ENCODE measurements at places on chromosomes 6 and 20. TPM values are rescaled to one million over a fixed set of nuclear protein-coding genes. Genes with fewer than 3 reads are reported as not detected.
A peak's percentile ranks its signal among the peaks of the same experiment; 100 is the strongest.

GRCh38 chr20:43583982-43584432 lies 6.7 kb upstream of the IFT52 start:
- no peak overlapping the region for H3K4me3 ChIP-seq
- no peak for DNase-seq
- H3K36me3 ChIP-seq, result no peaks in the 10 kb centered on the region

The ETV7 gene
- total RNA-seq, result 21.9 TPM

DNA sequence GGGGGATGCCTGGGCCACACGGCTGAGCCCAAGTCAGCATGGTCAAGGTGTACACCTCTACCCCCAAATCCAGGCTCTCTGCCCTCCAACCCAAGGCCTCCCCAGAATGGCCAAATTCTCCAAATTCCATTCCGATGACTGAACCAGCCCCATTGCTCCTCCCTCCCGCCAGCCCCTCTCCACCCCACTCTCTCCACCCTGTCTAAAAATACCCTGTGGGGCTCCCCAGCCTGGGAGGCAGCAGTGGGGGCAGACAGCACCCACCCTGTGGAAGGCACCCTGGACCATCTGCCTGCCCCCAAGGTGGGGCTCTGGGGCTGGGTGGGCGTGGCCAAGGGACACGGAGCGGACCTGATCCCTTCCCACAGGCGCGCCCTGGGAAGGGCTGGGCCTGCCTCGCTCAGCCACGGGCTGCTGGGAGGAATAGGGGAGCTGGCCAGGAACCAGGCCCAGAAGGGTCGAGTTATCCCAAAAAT lies 11.4 kb downstream of the TEAD3 start:
- H3K36me3 ChIP-seq, result no peaks in the 10 kb centered on the region
- DNase-seq, result no peak
- no peak overlapping the region for H3K4me3 ChIP-seq

DNA sequence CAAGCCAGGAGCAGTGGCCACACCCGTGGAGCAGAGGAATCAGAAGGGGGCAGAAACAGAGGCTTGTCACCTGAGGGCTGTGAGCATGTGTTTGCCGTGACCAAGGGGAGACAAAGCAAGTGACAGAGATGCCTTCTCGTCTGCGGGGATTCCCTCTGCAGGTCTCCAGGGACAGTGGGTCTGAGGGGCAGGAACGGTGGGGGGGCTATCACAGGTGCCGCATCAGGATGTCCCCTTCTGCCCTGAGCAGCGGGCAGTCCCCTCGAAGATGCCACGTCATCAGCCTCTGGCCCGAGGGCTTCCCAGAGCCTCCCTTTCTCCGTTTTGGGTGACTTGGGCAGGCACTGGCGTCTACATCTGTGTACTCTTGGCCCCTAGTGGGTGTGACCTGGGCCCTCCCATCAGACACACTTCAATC lies 338.7 kb downstream of the PREX1 start:
- no peaks in the 10 kb centered on the region for H3K36me3 ChIP-seq
- no peaks in the 10 kb centered on the region for H3K4me1 ChIP-seq
- no peak overlapping the region for H3K4me3 ChIP-seq
- no peak overlapping the region for H3K27ac ChIP-seq
- DNase-seq, result no peak
- peaks cover 21% of the 10 kb centered on the region for H3K27me3 ChIP-seq

DNA sequence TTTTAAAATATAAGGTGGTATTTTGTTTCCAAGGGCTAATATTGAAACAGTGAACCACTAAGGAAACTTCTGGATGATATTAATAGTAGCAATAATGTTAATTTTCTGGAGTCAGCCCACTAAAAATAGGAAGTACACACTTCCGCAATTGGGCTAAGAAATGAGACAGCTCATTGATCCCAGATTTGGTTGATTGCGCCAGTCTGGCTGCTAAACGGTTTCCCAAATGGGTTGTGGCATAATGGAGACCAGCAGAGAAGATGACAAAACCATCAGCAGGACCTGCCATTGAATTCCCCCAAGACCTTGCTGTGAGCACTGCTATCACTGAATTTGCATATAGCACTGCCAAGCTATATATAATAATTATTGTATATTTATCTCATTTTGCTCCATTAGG lies 71.2 kb upstream of the SGK1 start:
- no peak for DNase-seq
- no peak overlapping the region for H3K4me3 ChIP-seq
- H3K4me1 ChIP-seq, result no peaks in the 10 kb centered on the region
- no peaks in the 10 kb centered on the region for H3K36me3 ChIP-seq
- H3K27ac ChIP-seq, result no peak overlapping the region

DNA sequence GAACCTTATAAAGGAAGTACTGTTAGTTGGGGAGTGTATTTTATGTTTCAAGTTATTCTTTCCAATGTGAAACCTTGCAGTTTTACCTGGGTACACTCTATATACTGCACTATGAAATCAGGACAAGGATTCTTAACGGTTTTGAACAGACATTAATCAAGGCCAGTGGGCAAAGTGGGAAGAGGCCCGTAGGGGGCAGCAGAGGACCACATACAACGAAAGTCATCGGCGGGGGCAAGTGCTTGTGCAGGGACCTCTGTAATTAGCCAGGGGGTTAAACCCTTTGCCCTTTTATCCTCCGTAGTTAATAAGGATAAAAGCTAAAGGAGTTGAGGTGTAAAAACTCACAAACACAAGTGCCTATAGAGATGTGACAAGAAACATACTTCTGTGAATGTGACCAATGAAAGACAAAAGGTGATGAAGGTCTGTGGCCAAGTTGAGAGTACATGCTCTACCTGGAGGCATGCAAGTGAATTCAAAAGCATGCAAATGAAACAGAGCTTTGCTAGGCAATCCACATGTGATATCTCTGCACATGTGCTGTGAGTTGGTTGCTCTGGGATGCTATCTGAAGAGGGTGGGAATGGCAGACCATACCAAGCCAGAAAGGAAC lies 392.7 kb upstream of the MAN1A1 start:
- H3K4me3 ChIP-seq, result no peak overlapping the region
- H3K27ac ChIP-seq, result no peak overlapping the region
- DNase-seq, result peak; percentile 60
- H3K27me3 ChIP-seq, result peaks cover 6% of the 10 kb centered on the region
- no peaks in the 10 kb centered on the region for H3K36me3 ChIP-seq

The UST gene
- 0.93 TPM for total RNA-seq

- no peaks in the 10 kb centered on the region for H3K27me3 ChIP-seq
- H3K27ac ChIP-seq, result no peak overlapping the region
- no peak overlapping the region for H3K4me3 ChIP-seq
- DNase-seq, result no peak
Measured at GRCh38 chr6:168678077-168678476, 237.1 kb downstream of the SMOC2 start.

DNA sequence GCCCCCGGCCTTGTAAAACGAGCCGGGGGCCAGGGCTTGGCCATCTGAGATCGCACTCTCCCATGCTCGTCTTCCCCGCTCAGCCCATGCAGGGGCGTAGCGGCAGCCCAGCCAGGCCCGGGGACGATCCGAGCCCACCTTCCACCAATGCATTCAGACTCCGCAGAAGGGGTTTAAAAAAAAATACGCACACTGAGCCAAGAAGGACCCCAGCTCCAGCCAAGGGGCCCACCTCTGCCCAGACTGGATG lies 320 bp downstream of the GSTA4 start:
- peak overlapping the region; percentile 99 for H3K27ac ChIP-seq
- peaks cover 50% of the 10 kb centered on the region for H3K4me1 ChIP-seq
- peaks cover 19% of the 10 kb centered on the region for H3K36me3 ChIP-seq
- peak overlapping the region; percentile 89 for H3K4me3 ChIP-seq

DNA sequence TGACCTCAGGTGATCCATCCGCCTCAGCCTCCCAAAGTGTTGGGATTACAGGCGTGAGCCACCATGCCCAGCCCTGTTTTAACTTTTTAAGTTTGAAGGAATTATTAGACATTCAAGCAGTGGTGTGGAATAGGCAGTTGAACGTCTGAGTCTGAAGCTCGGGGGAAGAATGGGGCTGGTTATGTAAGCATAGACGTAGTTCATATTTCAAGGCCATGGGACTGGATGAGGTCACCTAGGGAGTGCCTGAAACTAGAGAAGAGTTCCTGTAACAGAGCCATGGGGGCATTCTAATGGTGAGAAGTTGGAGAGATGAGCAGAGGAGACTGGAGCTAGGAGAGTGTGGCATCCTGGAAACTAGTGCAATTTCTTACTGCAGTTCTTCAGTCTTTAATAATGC lies 6.4 kb downstream of the CDKAL1 start:
- peaks cover 56% of the 10 kb centered on the region for H3K4me1 ChIP-seq
- peaks cover 47% of the 10 kb centered on the region for H3K36me3 ChIP-seq
- H3K4me3 ChIP-seq, result no peak overlapping the region
- no peak overlapping the region for H3K27ac ChIP-seq
- no peak for DNase-seq

The ABHD16B gene
- total RNA-seq, result not detected

The RFX6 gene
- not detected for total RNA-seq

The TMEM170B gene
- total RNA-seq, result 0.48 TPM

The TMC2 gene
- not detected for total RNA-seq
